ENCODE measurements at places on chromosomes 11 and 22.

- DNase-seq = no peak
Measured at GRCh38 chr11:124758355-124759265, 3.5 kb downstream of the ESAM start.

DNA sequence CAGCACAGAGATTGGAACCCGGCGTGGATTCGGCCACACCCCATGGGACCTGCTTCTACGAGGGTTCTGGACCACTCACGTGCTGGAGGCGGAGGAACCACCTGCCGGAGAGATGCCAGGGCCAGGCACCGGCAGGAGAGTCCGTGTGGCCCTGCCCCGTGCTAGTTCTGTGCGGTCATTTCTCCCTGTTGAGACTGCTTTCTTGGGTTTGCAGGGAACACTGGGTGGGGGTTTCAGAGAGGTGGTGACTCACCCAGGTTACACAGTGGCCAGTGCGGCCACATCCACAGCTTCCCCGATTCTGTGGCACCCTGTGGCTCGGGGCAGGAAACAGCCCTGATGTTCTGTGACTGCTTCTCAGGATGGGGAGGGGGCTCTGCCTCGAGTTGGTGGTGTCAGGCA is 3.6 kb upstream of the PHLDA2 start:
- DNase-seq = no peak

DNA sequence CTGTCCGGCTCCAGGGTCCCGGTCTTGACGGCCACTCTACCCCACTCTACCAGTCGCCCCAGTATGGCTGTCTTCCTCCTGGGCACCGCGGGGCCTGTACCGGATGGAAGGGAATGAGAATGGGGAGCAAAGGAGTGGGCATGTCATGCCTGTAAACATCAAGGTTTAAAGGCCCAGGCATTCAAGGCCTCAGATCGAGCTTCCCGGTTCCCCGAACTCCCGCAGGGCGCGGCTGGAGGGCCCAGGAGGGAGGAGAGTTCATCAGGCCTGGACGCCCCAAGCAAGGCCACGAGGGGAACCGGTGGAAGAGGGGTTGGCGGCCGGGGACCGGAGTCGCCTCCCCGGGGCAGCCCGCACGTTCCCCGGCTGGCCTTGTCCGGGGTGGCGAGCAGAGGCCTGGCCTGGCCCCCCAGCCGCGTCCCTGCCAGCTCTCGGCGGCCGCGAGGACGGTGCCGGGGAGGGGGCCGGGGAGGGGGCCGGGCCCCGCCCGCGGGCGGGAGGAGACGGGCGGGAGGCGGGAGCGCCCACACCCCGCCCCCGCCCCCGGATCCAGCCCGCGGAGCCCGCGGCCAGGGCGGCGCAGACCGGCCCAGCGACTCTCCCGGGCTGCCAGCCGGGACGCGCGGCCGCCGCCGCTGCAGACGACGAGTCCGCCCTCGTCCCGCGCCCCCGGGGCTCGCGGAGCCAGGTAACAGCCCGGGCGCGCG is at the start of gene CDC42EP1:
TSS of gene CDC42EP1 (plus strand) at position 580 of the 707 bp plus-strand sequence. CDS start 5,870 bp downstream, outside the sequence.
- no peak for DNase-seq

DNA sequence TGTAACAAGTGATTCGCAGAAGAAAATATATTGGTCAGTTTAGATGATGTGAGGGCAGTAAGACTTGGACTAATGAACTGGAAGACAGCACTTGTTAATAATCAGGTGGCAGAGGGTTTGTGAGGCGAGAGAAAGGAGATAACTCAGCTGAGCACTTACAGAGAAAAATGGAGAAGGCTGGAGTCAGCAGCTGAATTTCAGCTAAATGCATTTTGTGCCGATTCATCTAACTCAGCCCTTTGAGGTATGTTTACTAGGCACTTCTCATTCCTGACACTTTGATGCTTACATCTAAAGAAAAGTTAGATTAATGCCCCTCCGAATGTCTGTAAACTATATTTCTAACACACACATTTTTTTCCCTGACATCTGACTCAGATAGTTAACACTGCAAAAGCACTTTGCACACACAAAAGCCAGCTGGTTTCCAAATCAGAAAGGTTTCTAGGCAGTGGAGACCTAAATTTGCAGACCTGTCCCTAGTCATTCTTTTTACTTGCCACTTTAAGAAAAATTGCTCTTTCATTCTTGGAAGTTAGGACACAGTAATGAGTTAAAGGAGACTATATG is 859.5 kb upstream of the CCDC90B start:
- no peak for DNase-seq

- DNase-seq = no peak
Measured at GRCh38 chr11:115695677-115696364, 191.6 kb upstream of the CADM1 start.

DNA sequence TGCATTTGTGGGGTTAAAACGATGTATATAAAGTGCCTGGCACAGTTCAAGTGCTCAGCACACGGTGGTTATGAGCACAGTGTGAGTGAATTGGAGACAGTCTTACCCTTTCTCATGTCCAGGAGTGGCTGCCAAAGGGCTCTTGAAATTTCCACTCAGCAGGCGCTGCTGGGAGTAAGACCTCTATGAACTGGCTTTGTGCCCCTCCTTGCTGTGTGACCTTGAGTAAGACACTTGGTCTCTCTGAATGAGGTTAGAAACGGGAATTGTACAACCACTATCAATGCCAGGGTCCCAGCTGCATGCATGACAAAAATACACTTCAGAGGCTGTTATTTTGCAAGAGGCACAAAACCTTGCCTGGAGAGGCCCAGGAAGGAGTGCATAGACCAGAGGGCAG is 86.6 kb downstream of the TSPAN18 start:
- DNase-seq = no peak

DNA sequence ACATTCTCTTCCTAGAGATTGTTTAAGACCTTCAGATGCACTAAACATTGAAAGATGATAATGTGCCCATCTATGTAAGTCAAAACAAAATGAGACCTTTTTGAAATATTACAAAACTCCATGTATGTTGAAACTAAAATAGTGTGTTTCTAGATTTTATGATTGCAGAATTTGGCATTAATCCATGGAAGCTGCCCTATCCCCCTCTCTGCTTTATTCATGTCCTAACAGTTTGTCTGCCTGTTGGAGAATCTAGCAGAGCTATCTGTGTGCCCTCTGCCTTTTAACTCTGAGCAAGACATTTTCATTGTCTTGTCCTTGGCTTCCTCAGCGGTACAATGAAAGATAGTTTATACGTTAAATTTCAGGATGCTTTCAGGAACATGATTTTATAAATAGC is 105.5 kb downstream of the FAT3 start:
- DNase-seq = no peak

DNA sequence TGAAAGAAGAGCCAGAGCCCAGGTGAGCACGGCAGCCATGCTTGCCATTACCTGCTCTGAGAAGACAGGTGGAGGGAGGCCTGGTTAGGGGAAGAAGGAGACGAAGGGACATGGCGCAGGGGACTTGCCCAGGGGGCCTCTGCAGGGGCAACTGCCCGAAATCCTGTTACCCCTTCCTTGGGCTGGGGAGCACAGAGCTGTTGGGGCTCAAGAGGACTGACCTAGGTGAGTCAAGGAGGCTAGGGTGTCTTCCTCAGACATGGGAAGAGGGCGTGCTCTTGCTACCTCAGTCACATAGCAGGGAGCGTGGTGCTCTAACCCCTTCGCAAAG is at the start of gene APOA5:
TSS of gene APOA5 (minus strand) at position 67 of the 331 bp plus-strand sequence. CDS start at position 48, 19 bp downstream.
- no peak for DNase-seq

- no peak for DNase-seq
Measured at GRCh38 chr11:75786101-75786736, 17.6 kb downstream of the DGAT2 start.

GRCh38 chr11:78202733-78203167 is 14.0 kb downstream of the USP35 start:
- peak; percentile 43 for DNase-seq

Data from stimulated activated CD4-positive, alpha-beta T cell treated with anti-CD3 and anti-CD28 coated beads, Interleukin-1b, Interleukin-23, amount 100 ng/mL, for 1 hour (primary cell).